ENCODE measurements at places on chromosomes 3 and 15.

GRCh38 chr3:149610351-149611105 lies 47.3 kb downstream of the WWTR1 start:
- DNase-seq: no peak

DNA sequence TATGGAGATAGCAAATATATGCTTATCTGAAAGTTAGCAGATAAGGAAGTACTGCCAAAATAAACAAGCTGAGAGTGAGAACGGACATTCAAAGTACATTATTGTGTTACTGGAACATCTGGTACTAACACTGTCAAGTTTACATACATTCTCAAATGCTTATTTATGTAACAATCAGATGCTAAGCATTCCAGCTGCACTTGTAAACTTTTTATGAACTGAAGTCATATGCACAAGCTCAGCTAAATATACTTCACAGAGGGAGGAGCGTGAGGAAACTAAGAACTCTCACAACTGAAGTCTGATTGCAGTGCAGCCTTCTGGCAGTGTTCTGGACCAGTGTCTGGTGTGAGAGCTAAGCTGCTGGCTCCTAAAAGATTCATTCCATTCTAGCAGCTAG lies 223.7 kb upstream of the NANOGP8 start:
- no peak for DNase-seq

- no peak for DNase-seq
These were observed 35.3 kb downstream of the TLE3 start for GRCh38 chr15:70062321-70062956.

DNA sequence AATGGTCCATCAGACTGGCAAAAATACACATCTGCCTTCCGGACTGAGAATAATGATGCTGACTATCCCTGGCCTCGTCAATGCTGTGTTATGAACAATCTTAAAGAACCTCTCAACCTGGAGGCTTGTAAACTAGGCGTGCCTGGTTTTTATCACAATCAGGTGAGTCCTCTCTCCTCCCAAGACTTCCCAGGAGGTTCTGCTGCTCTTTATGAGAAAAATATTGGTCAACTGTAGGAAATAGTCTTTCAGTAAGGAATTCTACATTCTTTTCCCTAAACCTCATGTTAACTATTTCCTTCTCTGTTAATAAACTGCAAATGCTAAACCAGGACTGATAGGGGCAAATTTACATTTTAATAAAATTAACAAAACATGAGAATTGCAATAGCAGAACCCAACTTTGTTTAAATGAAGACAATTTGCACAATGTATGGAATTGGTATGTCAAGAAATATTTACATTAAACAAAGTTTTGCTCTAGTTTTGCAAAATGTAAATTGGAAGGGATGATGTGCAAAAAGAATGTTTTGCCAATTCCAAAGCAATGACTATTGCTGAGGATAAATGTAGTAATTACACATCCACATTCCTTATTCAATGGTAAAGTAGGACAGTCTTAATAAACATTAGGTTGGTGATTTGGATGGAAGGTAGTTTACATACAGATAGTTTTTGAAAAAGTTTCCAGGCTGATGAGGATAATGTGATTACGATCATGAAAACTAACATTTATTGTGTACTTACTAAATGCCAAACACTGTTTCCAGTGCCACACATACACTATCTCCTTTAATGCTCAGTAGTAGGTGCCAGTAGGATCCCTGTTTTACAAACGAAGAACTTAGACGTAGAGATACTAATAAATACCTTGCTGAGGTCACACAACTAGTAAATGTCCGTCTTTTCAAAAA lies 21.1 kb downstream of the UPK1B start:
- DNase-seq: no peak

- peak; percentile 87 for DNase-seq
These were observed at the start of gene TJP1 for GRCh38 chr15:29822100-29822683. Gene TJP1, minus strand, starts transcription at chr15:29822468. Its CDS starts 440 bp downstream, at chr15:29822028.

- DNase-seq: no peak
These were observed 225.6 kb downstream of the CLSTN2 start for GRCh38 chr3:140160553-140160952.

DNA sequence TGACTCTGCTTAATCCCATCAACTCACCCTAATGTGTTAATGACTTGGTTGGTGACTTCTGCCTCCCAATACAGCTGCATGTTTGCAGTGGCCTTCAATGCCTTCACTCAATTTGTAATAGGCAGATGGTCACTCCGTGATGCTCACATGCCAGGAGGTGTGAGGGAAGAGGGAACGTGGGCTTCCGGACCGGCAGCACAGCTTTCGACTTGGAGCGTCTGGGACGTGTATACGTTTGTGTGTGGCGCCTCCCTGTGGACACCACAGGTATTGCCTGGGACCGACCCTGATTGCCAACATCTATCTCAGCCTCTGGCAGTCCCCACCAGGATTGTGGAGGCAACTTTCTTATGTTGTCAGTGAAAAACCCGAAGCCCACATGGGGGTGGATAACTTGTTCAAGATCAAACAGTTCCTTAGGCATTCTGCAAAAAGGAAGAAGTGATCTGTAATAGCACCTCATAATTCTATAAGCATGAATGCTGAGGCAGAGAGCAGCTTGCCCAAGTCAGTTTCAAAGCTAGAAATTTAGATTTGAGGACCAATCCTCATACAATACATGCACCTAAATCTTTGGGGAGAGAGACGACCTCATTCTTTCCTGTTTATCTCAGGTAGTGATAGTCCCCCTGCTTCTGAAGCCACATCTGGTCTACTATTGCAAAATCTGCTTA lies 16.9 kb downstream of the MRPL46 start:
- peak; percentile 80 for DNase-seq

- no peak for DNase-seq
These were observed 482.6 kb upstream of the TPRG1 start for GRCh38 chr3:188689101-188689574.

- DNase-seq: no peak
These were observed 56.0 kb upstream of the FLNB start for GRCh38 chr3:57952208-57952631.

DNA sequence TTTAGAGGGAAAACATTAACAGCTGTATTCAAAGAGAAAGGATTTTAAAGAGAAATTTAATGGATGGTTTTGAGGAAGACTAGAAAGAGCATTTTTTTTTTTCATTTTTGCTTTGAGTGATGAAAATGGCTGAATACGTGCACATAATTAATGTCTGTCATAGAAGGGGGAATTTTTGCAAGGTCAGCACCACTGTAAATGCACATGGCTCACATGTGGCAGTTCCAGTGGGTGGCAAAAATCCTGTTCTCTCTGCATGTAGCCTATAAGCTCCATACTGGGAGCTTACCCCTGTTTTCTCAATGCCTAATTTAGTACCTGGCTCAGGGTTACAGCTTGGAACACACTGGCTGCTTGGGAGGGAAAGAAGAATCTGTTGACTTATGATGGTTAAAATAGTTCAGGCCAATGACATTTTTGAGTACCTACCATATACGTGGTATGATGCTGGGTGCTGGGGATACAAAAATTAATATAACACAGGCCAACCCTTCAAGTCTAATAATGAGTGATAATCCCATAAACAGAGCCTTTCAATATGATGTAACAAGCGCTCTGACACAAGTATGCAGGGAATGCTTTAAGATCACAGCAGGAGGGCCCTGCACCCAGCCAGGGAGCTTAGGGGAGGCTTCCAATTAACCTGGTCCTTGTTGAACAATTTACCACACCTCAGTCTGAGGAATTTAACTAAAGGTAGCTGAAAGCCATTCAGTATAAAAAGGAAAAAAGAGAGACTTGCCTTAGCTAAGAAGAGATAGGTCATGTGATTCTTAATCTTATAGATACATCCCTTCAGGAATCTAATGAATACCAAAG lies 33.0 kb downstream of the HSPBAP1 start:
- no peak for DNase-seq

DNA sequence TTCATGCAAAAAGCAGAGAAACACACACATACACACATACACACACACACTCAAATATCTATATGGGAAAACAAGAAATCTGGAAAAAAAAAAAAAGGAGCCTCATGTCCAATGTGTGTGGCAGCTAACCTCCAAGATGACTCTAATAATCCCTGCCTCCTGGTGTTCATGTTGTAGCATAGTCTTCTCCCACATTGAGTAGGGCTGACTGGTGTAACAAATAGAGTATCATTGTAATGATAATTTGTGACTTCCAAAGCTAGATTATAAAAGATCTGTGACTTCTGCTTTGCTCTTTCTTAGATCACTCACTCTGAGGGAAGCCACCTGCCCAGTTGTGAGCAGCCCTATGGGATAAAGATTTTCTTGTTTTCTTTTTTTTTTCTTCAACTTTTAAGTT lies 130.9 kb upstream of the TNIK start:
- DNase-seq: no peak

DNA sequence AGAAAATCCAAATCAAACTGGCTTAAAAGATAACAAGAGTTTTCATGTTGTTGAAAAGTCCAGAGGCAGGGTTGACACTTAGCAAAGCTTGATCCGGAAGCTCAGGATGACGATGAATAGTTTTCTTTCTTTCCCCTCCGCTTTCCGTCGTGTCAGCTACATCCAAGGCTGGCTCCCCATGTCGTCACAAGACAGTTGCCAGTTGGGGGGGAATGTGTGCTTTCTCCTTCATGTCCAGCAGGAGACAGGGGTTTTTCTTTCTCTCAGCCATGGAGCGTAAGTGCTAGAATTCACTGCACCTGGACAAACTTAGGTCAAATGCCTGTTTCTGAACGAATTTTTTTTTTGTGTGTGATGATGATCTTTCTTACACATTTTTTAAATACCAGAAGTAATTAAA lies 273.8 kb upstream of the RGMA start:
- no peak for DNase-seq

GRCh38 chr3:64049136-64049535 lies 25.8 kb upstream of the PSMD6 start:
- no peak for DNase-seq

- no peak for DNase-seq
These were observed 55.0 kb downstream of the GOLIM4 start for GRCh38 chr3:168040607-168041208.

All from RWPE2 (cell line).